ENCODE measurements at places on chromosomes 4 and X.

DNA sequence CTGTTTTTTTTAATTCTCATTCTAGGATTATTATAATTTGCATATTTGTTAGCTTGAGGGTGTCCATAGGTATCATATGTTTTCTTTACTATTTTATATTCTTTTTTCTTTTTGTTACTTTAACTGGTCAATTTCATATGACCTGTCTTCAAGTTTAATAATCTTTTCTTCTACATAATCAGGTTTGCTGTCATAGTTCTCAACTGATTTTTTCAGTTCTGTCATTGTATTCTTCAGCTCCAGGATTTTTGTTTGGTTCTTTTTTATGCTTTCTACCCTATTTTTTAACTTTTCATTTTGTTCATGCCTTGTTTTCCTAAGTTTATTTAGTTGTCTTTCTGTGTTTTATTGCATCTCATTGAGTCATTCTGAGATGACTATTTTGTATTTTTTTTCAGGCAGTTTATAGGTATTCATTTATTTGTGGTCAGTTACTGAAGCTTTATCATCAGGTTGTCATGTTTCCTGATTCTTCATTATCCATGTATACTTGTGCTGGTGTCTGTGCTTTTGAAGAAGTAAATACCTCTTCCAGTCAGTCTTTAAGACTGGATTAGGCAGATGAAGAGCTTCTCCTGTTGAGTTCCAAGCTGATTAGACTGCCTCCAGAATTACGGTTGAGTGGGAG is 220.3 kb upstream of the VEGFC start:
- DNase-seq, result no peak

DNA sequence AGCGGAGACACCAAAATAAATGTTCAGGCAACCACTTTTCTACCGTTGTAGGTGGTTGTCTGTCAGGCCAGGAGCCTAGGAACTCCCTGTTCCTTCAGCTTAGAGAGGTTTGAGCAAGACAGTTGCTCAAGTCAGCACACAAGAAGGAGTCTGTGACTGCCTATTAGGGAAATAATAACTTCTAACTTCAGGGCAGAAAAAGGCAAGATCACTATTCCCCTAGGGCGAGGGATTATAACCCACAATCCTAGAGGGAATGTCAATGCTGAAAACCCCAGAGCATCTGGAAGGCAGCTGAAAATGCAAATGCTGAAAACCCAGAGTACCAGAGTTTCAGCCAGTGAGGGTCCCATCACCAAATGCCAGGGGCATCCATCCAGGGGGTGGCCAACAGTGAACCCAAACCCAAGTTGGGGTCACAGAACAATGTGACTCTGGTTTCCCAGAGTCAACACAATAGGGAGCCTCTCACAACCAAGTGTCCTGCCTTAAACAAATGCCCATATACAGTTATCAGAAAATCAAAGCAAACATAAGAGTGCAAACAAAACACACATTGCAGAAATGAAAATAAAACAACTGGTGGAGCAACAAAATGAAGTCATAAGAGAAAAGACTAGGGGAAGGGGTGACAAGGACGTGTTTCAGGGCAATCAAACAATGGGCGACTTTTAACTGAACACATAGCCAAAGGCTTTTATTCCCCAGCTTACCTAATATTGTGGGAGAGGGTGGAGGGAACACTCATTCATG is 27.6 kb downstream of the MORF4L2 start:
- no peak for DNase-seq

DNA sequence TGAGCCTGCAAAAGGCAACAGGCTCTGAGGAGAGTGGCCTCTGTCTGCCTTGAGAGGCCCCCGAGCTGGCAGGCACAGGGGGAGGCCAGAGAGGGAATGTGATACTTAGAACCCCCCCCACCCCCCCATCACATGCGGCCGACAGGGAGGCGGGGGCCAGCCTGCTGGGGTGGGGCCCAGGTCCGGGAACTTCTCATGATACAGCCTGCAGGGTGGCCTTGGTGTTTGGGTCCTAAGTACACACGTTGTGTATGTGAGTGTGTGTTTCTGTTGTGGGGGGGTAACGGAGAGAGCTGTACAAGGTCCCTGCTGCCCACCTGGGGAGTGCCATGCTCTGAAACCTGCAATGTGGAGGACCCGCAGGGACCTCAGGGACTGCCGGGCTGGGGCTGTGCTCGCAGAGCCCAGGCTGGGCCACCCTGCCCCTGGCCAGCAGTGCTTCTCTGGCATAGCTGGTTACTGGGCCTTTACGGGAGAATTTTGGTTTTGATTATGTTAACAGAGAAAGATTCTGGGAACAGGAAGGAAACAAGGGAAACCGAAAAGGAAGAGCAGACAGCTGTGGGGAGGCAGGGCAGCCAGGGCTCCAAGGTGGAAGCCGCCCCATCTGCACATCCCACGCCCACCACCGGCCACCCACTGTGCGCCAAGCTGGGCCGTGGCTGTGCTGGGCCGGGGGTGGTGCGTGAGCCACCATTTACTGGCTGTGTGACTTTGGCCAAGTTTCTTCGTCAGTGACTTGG is 19.9 kb downstream of the SH3BP2 start:
- DNase-seq, result no peak

- DNase-seq, result no peak
Observed at GRCh38 chr4:26763648-26764047, 97.0 kb upstream of the STIM2 start.

- no peak for DNase-seq
Observed at GRCh38 chrX:51837921-51838320, 55.5 kb upstream of the MAGED1 start.

DNA sequence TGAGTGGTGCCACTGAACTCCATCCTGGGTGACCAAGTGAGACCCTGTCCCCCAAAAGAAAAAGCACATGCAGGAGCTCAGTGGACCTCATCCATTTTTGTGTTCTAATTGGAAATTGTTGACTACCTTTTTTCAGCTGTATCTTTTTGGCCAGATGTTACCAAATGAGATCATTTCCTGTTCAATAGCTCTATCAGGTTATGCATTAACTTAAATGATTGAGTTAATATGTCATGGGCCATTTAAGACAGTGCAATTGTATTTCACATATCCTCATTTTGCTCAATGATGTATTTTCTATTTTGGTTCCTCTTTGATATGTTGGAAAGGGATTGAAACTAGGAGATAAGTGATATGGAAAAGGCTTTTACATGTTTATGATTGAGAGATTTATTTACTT is 26.2 kb upstream of the RHOH start:
- DNase-seq, result no peak

GRCh38 chrX:120242813-120243212 is 7.8 kb upstream of the ZBTB33 start:
- no peak for DNase-seq

- no peak for DNase-seq
Observed at GRCh38 chrX:9196961-9197640, 163.2 kb upstream of the FAM9B start.

DNA sequence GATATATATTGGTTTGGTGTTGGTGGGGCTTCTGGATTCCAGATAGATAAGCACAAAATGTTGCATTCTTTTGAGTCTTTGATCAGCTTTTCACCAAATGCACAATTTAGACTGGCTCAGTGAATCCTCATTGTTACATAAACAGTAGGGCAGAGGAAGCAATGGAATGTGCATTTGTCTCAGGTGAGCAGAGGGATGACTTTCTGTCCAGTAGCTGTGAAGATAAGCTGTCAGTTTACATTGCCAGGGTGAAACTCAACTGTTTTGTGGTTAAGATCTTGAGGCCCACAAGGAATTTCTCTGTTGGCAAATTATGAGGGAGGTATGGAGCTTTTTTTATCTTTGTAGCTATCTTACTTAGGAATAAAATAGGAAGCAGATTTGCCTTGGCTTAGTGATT is 168.0 kb downstream of the GALNTL6 start:
- DNase-seq, result no peak

GRCh38 chrX:108216405-108216804 is 124.8 kb downstream of the ATG4A start:
- no peak for DNase-seq

GRCh38 chrX:68175562-68175961 is 257.7 kb downstream of the OPHN1 start:
- DNase-seq, result no peak

DNA sequence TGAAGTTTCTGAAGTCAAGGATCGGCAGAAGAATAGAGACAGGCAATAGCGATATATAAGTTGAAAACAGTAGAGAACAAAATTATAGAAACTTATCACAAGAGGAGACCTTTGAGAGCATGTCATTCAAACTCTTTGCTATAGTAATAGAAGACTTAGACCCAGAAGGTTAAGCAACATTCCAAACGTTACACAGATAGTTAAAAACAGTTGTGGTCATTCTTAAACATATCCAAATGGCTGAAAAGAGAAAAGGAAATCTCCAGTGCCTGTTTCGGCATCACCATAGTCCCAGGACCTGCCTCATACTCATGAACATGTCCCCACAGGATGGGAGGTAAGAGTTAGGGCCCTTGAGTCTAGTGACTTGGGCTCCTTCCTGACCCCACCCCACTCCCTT is 258.1 kb upstream of the NOCT start:
- DNase-seq, result no peak

- no peak for DNase-seq
Observed at GRCh38 chr4:188218392-188218791, 79.2 kb downstream of the TRIML1 start.

- no peak for DNase-seq
Observed at GRCh38 chr4:85399270-85399669, 75.7 kb upstream of the ARHGAP24 start.

GRCh38 chr4:83606898-83607297 is 71.0 kb downstream of the GPAT3 start:
- no peak for DNase-seq

GRCh38 chr4:88621763-88622327 is 29.6 kb downstream of the HERC3 start:
- no peak for DNase-seq

DNA sequence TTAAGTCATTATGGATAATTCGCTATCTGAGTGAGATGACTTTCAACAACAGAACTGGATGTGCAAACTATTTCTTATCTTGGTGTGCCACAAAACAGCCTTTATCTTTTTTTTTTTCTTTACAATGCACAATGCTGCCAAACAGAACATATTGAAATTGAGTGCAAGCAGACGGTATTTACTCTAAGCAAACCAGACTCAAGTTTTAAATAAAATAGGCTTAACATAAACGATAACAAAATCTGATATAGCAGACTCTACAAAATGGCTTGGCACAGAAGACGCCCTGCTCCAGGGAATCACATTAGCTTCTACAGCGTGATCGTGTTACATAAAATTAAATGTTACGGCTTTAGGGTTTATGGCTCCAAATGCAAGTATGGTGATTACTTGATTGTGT is 9.6 kb upstream of the STK32B start:
- no peak for DNase-seq

DNA sequence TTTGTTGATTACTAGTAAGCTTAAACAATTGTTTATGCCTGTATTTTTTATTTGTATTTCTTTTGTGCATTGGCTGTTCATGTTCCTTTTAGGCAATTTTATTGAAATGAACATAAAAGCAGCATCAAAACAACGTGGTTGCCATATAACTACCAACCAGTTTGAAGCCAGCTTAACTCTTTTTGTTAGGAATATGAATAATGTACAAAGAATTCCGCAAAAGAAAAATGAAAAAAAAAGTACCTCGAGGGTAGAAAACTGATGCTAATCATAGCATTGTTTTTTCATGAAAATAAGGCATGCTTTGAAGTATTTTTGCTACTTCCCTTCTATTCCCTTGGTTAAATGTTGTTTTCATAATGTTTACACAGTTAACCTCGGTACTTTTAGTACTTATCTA is 1024.0 kb upstream of the SLIT2 start:
- no peak for DNase-seq

DNA sequence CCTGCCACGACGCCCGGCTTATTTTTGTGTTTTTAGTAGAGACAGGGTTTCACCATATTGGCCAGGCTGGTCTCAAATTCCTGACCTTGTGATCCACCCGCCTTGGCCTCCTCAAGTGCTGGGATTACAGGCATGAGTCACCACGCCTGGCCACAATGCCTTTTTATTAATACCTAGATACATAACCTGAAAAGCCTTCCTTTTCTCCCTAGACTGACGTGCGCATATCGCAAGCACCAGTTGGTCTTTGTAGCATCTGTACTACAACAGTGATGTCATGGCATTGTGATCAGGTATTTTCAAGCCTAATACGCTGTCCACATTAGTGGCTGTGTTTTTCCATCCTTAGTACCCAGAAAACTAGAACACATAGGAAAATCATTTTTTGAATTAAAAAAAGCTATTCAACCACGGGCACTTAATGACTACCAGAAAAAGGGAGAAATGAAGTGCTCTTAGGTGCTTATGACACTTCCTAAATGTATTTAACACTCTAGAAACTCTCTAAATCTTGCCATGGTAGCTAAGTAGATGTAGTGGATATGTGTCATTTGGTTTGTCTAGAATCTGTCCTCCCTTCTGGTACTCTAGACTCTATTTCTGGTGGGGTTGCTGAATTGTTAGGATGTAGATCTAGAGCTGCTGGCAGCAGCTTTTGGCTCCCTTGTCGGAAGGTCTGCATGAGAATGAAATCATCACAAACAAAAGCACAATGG is 707.8 kb downstream of the STIM2 start:
- no peak for DNase-seq

- DNase-seq, result no peak
Observed at GRCh38 chrX:129115104-129115503, 408.2 kb downstream of the SMARCA1 start.

- no peak for DNase-seq
Observed at GRCh38 chr4:77010841-77011354, 61.3 kb downstream of the SEPTIN11 start.

- no peak for DNase-seq
Observed at GRCh38 chrX:49838374-49838773, 9.3 kb downstream of the PAGE4 start.

GRCh38 chr4:41517121-41517520 is 20.8 kb upstream of the LIMCH1 start:
- DNase-seq, result no peak

- DNase-seq, result no peak
Observed at GRCh38 chr4:183920512-183920911, 15.4 kb downstream of the STOX2 start.

DNA sequence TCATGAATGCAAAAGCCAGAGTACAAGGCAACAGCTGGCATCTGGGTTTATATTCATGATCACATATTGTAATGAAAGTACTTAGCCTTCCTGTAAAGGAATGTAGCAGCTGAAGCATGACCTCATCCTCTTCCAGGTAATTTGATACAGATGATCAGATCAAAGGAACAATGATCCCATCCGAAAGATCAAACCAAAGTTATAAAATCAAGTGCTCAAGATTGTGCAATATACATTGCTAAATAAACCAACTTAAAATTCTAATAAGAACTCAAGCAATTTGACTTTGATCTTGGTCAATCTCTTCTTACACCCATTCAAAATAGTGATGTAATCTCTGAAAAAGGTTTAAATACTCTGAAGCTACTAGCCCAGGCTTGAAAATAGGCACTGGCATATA is 113.1 kb upstream of the INPP4B start:
- DNase-seq, result no peak
